ENCODE measurements at places on chromosomes 4 and X.

DNA sequence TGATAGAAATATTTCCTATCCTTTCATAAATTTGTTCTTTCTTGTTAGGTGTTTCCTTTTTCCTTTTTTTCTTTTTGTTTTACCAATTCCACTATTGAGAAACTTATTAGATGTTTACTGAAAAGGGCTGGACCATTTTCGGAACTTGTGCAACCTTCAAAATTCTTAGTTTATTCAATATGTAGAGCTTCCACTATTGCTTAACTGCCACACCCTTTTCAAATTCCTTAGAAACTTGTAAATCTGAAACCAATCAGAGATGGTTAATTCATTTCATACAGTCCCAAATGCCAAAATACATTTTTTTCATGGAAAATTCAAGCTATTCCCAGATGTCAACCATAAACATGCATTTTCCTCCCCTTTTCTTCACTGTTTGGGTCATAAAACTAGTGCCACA is 66.1 kb upstream of the SLC39A8 start:
- no peak for DNase-seq

GRCh38 chr4:145865274-145865941 is 73.2 kb downstream of the ZNF827 start:
- no peak for DNase-seq

- DNase-seq = peak; percentile 55
Observed at GRCh38 chrX:1380672-1381233, 11.2 kb downstream of the SLC25A6 start.

GRCh38 chrX:2224161-2224560 is 276.6 kb downstream of the DHRSX start:
- DNase-seq = peak; percentile 45

- no peak for DNase-seq
Observed at GRCh38 chr4:118281611-118282442, 71.0 kb downstream of the PRSS12 start.

DNA sequence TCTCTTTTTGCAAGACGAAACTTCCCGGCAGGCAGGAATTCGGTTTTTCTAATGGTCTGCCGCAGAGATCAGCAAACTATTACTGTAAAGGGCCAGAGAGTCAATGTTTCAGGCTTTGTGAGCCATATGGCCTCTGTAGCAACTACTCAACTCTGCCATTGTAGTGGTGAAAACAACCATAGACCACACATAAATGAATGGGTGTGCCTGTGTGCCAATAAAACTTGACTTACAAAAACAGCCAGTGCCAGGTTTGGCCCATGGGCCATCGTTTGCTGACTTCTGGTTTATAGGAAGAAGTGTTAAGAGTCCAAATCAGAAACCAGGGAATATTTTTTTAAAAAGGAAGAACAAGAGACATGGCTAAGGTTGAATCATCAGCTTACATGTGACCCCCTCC is 163.0 kb downstream of the SH3KBP1 start:
- no peak for DNase-seq

GRCh38 chr4:42150653-42151567 is 1.5 kb downstream of the BEND4 start:
- no peak for DNase-seq

- DNase-seq = no peak
Observed at GRCh38 chr4:139028191-139028661, 12.6 kb downstream of the NOCT start.

DNA sequence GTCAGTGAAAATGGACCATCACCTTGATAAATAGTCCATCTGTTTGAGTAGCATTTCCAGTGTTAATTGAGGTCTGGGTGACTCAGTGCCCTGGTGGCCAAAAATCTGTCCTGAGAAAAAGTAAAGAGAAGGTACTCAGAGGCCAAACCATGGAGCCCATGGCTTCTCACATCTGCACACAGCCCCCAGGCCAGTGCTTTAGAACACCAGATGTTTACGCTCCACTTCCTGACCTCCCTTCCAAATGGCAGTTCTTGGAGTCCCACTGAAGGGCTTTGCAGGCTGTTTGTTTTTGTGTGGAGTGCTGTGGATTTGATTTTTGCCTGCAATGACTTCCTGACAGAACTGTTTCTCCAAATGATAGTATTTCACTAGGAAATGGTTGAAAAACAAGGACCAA is 60.2 kb upstream of the GPC4 start:
- DNase-seq = no peak

DNA sequence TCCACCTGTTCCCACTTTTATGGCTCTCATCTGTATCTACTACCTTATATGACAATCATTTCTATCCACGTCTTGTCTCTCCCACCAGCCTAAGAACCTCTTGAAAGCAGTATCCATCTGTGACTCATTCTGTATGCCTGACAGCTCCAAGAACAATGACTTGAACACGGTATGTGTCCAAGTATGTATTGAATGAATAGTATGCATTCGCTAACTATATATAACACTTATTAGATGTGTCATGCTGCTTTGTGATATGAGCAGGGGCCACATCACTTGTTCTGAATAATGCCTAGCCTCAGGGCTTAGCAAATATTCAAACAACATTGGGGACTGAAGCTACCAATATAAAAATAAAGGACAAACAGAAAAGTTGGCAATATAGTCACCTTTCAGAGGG is 4.9 kb downstream of the OPHN1 start:
- no peak for DNase-seq

- DNase-seq = no peak
Observed at GRCh38 chr4:182488896-182489295, 245.7 kb downstream of the TENM3 start.

DNA sequence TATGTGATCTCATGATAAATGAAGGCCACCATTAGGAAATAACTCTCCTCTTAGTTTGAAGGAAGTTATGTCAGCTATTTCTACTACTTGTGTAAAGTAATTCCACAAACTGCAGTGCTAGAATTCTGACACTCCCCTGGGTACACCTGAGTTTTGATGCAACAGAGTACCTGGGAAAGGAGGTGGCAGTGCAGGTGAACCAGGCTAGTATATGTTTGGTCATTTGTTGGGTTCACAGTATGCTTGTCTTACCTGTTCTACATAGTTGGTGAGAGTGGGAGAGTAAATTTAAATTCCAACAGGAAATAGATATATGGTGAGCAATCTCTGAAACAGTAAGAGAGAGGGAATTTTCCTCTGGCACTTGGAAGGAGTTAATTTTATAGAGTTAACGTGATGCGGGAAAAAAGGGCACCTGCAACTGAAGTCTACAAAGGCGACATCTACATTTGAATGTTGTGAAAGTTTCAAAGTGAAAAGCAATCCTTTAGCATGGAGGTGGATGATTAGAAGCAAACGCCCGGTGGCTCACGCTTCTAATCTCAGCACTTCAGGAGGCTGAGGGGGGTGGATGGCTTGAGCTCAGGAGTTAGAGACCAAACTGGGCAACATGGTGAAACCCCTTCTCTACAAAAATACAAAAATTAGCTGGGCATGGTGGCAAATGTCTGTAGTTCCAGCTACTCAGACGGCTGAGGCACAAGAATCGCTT is 8.3 kb upstream of the SLC10A6 start:
- DNase-seq = no peak

DNA sequence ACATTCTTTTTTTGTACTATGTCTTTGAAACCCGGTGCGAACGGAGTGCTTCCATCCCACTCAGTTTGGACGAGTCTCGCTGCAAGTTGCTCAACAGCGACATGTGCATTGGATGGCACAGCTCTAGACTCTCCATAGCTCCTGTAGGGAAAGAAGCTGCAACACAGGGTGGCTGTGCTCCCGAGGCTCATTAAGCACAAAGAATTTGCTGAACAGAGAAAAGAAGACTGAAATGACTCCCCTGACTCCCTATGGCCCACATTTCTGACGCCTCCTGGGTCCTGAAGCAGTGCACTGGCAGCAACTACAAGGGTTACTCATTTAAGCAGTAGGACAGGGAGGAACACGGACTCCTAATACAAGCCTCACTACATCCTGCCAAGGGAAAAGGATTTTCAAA is 127.4 kb downstream of the SH3RF1 start:
- DNase-seq = no peak

DNA sequence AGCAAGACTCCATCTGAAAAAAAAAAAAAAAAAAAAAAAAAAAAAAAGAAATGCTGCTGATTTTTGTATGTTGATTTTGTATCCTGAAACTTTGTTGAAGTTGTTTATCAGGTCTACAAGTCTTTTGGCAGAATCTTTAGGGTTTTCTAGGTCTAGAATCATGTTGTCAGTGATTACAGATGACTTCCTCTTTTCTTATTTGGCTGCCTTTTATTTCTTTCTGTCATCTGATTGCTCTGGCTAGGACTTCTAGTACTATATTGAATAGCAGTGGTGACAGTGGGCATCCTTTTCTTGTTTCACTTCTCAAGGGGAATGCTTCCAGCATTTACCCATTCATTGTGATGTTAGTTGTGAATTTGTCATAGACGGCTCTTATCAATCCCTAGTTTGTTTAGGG is 334.4 kb downstream of the SPRY1 start:
- DNase-seq = no peak

DNA sequence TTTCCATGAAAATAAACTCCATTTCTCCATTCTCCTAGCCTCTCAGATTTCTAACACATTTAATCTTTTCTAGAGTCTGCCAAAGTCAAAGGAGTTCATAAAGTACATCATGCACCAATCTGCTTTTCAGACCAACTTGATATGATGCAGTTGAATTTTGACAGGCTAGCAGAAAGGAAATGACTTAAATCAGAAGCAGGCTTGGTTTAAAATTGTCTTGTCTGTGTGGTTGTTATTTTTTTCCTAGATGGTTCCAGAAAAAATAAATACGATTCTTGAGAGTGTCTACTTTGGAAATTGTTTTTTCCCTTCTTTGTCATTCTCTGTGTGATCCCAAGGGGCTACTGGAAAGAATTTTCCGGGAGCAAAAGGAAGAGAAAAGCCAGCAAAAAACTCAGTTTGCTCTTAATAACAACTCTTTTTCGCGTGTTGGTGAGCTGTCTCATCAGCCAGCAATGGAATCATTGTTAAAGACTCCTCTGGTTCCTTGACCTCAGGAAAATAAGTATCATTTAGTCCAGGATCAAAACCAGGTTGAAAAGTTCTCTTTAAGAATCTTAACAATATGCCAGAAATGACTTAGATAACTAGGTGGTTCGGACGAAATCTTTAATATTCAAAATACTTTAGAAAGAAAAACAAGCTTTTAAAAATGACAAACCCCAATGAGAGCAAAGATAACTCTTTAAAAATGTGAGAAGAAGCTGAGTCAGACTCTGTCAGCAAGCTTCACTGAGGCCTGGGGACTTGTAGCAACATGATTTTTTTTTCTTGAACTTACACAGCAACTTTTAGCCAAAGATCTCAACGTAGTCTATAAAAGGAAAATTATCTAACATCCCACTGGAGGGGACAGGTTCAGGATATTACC is 49.7 kb upstream of the GAB1 start:
- DNase-seq = no peak
